ENCODE measurements at places on chromosomes 5 and 9.

GRCh38 chr9:98610711-98611110, 98.0 kb downstream of the GABBR2 start:
- no peak for DNase-seq

DNA sequence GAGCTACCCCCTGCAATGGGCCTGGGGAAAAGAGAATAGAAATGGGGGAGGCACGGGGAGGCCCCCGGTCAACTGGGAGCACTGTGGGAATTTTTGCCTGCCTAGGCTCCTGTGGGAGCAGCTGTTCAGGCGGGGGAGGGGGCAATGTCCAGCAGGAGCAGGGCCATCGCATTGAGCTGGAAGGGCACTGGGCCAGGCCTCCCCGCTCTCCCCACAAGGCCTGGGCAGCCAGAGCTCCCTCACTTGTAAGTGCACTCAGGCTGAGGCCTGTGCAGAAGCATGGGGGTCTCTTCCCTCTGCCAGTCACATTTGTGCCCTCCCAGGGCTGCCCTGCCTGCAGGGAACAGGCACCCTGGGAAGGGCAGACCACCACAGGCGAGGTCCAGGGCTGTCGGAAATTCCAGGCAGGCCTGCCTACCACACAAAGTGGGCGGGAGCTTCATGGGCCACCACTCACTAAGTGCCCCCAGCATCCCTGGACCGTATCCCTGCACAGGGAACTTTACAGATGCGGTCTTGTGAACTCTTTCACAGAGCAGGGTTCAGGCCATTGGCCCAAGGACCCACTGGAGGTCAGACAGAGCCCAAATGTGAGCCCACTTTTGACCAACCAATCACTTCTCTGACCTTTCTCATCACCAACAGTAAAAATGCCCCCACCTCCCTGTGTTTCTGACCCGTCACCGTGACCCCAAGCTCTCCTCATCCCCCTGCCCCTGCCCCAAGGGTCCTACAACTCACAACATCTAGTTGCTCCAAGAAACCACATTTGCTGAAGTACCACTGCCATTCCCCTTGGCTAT, 1.0 kb upstream of the CFAP157 start:
- DNase-seq: no peak

- no peak for DNase-seq
Observed at GRCh38 chr5:43411495-43411894, 696 bp downstream of the CCL28 start.

DNA sequence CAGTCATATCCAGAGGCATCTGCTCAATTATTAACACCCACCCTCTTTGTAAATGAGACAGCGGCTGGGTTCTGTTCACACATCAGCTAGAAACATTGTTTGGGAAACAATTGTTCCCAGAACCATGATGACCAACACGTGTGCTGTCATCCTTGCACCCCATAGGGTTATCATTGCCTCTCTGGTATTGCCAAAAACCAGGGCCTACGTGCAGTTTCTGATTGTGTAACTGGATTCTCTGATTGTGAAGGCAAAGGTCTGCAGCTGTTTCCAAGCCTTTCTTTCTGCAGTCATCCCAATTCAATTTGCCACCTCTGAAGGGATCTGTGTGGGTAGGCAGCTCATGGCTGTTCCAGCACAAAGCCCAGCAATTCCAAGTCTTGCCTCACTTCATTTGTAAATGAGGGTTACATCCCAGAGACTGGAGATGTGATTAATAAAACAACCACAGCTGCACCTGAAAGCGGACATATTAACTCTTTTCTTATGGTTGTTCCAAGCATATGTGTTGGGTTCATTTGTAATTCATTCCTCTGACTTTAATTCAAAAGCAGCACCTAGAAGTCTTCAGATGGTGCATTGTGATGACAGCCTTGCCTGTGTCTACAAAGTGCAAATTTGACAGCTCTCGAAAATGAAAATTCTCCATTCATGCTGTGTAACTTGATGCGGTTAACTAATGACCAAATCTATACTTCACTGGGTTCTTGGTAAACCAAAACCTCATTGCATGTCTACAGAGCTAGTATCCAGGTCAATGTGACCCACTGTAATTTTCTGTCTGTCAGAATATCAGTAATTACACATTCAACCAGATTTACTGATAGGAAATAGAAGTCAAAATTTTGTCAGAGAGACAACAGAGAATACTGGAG, 66.6 kb downstream of the YIPF5 start:
- DNase-seq: no peak

GRCh38 chr9:115018547-115019435, 88.4 kb upstream of the TNFSF8 start:
- DNase-seq: no peak

DNA sequence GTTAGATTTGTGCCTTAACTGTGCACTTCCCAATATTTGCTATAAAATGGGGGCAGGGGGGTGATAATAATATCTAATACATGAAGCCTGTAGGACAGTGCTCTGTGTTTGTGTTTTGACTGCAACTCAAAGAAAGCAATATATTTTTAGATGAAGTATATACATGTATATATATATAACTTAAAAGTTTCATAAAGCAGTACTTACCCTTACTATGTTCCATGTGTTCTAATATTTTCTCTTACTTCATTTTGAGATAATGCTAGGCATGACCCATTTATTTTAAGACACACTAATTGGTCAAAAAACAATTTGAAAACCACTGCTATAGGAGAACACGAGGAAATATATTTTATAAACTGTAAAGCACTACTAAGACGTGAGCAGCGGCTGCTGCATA, 2.4 kb downstream of the TRIM52 start:
- no peak for DNase-seq

GRCh38 chr9:95021166-95021886, 294.8 kb downstream of the AOPEP start:
- DNase-seq: no peak

DNA sequence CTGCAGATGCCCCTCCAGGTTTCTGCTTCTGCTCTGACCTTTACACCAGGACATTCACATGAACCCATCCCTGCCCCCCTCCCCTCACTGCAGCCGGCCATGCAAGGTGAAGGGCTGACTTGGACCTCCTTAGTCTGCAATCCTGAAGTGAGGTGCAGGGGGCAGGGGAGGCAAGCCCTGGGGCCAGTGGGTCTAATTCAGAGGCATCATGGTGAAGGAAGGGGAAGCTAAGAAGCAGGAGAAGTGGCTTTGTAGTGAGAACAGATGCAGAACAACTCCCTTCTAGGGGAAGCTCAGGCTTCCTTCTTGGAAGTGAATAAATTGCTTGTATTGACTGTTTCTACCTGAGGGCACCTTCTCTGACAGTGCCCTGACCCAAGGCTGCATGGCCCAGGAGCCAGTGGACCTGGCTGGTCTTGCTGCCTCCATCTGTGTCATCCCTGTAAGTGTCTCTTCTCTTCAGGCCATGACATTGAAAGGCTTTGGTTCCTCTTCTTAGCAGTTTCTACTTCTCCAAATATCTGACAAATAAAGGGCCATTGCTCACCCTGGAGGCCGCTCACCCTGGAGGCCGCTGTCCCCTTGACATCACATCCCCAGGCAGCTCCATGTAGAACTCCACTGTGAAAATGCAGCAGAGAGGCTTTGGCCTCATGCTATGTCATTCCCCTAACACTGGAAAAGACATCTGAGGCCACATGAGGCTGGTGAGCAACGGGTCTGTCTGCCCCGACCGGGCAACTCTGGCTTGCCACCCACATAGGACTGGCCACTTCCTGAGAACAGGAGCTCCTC, 55.3 kb downstream of the GADD45G start:
- DNase-seq: no peak

DNA sequence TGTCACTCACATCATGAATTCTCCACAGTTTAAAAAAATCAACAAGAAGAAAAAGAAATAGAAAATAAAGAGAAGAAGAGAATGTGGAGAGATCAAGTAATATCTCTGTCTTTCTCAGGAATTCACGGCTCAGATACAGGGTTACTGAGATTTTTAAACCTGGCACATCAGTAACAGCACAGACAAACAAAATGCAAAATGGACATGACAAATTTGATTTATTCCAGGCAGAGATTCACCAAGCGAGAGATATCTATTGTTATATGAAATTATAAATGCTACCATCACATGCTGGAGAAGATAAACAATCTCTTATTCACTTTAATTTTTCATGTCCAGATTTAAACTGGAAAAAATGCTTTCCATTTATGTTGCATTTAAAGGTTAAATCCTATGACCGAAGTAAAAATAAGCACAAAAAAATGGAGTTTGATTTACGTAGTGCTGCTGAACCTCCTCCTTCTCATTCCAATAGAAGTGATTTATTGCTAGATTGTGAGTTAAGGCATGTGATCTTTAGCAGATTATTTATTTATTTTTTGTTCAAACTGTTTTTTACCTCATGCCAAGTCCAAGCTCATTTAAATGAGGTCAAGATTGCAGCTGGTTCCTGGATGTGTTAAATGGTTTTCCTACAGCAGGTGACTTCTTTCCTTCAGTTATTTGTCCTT, 926.4 kb downstream of the MAT2B start:
- DNase-seq: no peak

DNA sequence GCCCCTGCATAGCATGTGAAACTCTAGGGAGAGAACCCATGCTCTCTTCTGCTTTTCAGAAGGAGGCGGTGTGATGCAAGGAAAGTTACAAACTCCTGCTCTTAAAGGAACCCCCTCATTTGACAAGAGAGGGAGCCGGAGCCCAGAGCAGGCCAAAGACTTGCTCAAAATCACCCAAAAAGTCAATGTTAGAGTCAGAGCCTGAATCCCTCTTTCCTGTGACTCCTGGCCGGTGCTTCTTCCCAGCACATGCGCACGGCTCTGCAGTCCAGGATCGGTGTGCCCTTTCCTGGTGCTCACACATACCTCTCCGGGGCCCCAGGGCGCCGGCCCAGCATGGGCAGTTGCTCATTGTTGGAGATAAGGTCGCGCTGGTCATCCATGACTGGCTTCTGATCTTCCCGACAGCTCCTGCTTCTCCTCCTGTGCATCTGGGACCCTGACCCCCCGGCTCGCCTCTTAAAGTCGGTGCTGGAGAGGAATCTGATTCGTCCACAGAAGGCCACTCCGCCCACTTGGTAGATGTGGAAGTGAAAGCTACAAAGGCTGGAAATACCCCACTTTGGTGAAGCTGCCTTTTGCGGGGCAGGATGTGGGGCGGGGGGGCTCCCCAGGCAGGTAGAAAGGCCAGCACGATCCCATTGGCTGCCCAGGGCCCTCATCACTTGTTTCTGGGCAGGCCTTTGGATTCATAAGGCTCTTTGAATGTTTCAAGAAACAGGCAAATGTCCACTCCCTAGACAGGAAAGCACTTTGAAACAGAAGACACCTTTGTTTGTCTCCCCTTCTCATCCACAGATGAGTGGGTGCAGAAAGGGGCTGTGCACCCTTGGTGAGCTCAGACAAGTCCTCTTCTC, at the start of gene CD74:
Gene CD74 (minus strand): TSS at position 592 of the 857 bp plus-strand sequence. CDS start 161 bp downstream, at position 431.
- DNase-seq: peak; percentile 91

DNA sequence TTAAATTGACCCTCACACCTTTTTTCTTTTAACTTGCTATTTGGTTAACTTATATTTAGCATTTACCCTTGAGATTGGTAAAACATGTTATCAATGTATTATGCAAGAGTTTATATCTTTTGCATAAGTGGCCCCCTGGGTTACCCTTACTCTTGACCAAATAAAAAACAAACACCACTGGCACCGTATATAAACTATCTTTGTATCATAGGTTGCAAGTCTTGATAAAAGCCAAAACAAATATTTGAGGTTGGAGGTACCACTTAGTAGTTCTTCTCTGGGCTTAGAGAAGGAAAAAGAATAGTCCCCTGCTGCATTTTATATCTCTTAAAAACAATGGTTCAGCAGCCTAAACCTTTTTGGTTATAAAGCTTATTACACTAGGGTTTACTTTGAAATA, 61.3 kb downstream of the WDR36 start:
- no peak for DNase-seq

DNA sequence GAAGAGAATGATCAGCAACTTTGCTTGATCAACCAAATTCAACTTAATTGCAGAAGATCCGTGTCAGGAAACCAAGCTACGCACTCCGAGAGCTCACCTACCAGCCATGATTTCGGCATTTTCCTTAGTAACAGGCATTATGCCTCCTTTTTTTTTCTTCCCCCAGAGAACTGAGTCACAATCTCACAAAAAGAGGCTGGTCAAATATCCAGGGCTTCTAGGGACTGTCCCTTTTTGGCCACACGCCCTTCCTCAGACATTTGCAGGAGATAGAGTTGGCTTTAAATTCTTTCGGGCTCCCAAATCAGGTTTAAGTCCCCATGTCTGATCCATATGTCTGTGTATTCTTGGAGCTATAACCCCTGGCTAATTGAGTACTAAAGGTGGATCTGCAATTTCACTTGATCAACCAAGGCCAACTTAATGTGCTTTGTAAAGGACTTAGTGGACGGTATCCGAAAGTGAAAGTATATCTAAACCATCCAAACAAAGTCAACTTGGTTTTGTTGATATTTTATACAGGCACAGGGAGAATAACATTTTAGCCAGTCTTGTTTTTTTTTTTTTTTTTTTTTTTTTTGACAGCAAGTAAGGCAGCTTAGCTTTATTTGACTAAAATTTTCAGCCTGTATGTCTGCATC, 100.8 kb upstream of the TBCA start:
- no peak for DNase-seq

DNA sequence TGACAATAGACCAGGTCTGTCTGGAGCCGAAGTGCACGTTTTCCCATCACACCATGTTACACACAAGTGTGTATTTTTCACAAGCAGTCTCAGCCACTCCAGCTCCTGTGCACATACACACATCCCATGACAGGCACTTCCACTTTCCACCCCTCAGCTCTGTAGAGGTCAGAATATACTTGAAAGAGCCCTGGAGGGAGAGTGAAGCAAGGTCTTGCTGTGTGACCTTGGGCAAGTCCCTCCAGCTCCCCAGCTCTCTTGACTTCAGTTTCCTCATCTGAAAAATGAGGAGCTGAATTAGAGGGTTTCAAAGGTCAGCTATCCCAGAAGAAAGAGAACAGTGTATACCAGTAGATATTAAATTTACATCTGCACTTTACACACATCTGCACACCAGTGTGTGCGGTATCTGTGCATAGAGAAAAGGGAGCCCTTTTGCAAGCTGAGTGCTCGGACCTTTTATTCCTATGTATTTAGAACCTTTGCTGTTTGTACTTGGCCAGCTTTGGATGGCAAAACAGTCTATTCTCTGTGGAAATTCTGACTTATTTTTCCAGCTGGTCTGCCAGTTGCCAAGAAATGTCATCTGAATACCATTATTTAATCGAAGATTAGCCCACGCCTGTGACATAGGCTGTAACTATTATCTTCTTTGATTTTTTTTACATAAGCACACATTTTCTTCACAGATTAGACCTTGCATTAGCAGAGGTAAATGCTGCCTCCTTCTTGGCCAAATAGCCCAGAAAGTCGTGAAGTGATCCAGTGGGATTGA, 528.0 kb downstream of the BNC2 start:
- no peak for DNase-seq

GRCh38 chr5:105230516-105231157, 1668.0 kb upstream of the NUDT12 start:
- no peak for DNase-seq

DNA sequence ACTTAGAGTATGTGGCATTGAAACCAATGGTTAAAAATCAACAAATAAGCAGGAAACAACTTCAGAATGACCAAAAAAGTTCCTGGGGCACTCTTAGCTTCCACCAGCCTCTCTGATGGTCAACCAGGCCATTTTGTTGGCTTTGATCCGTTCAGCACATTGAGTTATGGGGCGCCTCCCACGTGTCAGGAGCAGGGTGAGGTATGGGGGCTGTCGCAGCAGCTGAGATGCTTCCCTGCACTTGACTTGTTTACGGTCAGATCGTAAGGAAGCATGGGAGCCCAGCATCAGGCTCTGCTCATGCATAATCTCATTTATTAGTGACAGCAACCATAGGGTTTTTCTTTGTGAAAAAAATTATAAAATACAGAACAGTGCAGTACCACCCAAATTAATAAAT, 16.7 kb downstream of the SYK start:
- DNase-seq: no peak

GRCh38 chr9:85610074-85610860, 131.5 kb downstream of the AGTPBP1 start:
- DNase-seq: peak; percentile 57

Data from stimulated activated CD4-positive, alpha-beta T cell treated with anti-CD3 and anti-CD28 coated beads, Interleukin-4, amount 100 ng/mL, for 24 hours (primary cell).